Activated CD8-positive, alpha-beta memory T cell treated with anti-CD3 and anti-CD28 coated beads for 1 hour (primary cell): ENCODE measurements at places on chromosomes 6 and 20.

DNA sequence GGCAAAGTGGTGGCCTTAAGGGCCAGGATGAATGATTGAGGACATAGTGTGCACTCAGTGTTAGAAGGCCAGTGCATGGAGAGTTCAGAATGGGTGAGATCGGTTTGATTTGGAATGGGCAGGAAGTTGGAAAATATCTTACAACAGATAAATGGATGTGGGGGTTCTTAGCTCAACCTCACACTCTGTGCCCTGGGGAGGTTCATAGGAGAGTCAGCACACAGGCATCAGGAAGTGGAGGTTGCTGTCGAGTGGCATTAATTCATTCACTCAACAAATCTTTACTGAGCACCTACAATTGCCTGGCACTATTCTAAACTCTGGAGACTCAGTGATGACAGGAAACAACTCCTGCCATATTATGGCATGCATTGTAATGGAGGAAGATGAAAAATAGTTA, 313.7 kb upstream of the SUPT3H start:
- no peak for DNase-seq

GRCh38 chr6:29376003-29376402, 912 bp upstream of the OR12D3 start:
- DNase-seq = no peak

- no peak for DNase-seq
Observed at GRCh38 chr20:16732506-16733152, 2.8 kb downstream of the SNRPB2 start.

GRCh38 chr6:113292646-113293422, 564.3 kb upstream of the MARCKS start:
- DNase-seq = no peak

DNA sequence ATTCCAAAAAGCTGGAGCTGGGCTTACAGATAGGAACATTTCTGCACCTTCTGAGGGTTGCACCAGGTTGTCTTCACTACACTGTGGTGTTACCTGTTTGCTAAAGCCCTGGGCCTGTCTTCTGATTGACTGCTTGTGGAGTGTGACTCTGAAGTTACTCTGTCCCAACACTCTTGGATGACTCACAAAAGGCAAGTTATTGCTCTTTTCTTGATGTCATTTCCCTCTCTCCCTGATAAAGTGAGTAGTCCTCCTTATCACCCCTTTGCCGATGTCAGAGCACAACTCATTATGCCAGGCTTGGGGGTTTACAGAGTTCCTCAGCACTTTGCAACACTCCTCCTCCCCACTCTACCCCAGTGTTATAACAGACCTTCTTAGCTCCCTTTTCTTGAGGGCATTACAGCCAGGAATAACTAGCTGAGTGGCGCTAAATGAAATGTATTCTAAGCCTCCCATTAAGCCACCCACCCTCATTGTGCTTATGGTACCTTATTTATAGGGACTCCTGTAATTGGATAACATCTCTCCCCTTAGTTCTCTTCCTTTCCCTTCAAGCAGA, 36.1 kb upstream of the NKX2-4 start:
- no peak for DNase-seq
